Stimulated activated naive CD8-positive, alpha-beta T cell treated with anti-CD3 and anti-CD28 coated beads, Interleukin-15, amount 100 ng/mL, for 72 hours (primary cell): ENCODE measurements at places on chromosomes 1 and 21.
A peak's percentile ranks its signal among the peaks of the same experiment; 100 is the strongest.

- DNase-seq = no peak
Measured at GRCh38 chr1:28439320-28439719, 66.5 kb upstream of the RCC1 start.

DNA sequence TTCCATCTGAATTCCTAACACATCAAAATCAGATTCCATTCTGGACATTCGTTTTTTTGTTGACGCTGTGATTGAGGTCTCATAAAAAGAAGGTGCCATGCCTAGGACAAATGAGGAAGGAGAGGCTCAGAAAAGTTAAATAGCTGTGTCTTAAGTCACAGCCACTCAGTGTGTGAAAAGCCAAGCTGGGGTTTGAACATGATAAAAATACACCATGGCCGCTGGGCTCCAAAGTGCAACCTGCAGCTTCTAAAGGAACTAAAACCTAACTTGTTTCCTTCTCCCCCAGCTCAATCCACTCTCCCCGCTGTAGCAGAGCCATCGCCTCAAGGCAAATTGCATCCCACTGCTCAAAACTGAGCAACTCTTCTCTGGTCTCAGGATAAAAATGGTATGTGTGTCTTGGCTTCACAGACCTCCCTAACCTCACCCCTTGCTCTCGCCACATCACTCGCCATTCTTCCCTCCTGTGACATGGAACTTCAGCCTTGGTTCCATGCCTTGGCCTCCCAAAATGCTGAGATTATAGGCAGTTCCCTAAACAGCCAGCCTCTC lies 22.1 kb upstream of the FAM20B start:
- DNase-seq = no peak

GRCh38 chr1:205774198-205775014 lies 876 bp downstream of the RAB29 start:
- peak; percentile 84 for DNase-seq

DNA sequence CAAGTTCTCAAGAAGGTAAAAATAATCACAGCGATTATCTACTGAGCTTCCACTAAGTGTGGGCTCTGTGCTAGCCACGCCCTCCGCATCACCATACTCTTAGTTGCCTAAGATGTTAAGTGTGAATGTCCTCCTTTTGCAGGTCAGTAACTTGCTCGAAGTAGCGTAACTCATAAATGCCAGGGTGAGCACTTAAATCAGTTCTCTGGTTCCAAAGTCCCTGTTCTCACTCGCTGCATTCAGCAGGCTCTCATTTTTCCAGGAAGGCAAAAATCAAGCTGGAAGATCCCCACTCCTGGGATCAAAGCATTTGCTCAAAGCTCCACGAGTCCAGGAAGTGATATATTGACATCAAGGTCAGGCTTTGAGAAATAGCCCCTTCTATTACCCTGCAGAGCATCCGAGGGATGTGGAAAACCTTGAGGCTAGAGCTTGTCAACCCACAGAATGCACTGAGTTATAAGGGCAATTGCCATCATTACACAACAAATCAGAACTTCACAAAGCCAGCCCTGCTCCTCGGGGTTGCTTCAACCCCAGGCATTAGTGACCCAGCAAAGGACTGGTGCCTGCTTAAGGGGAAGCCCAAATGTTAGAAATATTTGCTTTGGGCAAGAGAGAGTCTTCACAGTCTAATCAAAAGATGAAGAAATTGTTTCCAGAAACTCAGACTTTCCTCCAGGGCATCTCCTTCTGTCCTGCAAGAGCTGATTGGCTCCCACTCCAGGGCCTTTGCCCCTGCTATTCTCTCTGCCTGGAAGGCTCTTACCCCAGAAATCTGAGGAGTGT lies 19.5 kb downstream of the SLC30A1 start:
- DNase-seq = no peak

- DNase-seq = no peak
Measured at GRCh38 chr1:2495546-2495945, 19.5 kb downstream of the PLCH2 start.

DNA sequence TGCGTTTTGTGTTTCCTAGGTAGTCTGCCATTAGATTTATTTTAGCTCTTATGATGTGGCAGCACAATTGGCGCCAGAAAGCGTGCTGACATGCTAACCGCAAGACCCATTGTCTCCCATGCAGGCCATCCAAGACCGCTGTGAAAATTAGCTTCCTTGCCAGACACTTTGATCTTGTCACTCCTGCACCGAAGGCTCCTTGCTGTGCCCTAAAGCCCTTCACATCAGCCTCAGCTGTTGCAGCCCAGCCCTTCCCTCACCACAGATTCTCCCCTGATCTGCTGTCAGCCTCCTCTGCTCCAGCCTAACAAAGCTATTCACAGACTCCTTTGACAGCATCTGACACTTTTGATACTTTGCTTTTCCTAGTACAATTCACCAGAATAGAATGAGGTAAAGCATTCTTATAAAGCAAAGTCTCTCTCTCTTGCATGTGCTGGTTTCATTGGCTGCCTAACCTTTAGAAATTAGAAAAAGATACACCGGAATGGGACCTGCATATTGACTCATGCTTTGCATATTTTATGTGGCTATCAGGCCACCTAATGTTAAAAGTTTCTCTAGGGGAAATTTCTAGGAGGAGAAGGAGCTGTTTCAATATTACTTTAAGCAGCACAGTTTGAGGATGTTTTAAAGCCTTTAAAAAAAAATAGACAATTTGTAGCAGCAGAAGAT lies 280.3 kb upstream of the FMN2 start:
- DNase-seq = no peak

DNA sequence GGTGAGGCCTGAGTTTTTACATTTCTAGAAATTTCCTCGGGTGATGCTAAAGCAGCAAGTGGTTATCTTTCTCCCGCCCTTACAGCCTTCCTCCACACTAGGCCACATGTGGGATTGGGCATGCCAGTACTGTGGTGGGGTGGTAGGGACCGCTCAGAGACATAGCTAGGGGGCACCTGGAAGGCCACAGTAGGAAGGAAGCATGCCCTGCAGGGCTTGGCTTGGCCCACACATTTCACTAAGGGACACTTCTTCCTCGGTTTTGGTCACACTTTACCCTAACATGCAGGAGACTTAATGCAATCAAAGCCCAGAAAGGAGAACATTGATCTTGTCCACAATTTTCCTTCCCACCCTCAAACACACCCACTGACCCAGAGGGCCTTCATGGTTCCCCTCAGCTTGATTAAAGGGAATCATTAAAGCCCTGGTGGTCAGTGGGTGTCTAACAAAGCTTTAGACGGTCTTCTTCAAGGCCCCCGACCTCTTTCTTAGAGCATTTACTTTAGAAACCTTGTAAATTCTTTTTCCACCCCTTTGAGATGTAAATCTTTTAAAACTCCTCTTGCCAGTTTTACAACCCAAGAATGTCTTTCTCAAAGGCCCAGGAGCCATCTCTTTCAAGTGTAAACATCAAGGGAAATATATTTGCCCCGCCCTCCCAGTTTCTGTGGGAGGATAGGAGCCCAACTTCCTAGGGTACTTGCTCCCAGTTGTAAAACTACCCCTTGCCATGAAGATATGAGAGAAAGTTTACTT lies 246.4 kb upstream of the PTBP2 start:
- no peak for DNase-seq

GRCh38 chr1:85451236-85451830 lies 13.6 kb downstream of the DDAH1 start:
- no peak for DNase-seq

- no peak for DNase-seq
Measured at GRCh38 chr21:16794950-16795349, 717.9 kb upstream of the CXADR start.

DNA sequence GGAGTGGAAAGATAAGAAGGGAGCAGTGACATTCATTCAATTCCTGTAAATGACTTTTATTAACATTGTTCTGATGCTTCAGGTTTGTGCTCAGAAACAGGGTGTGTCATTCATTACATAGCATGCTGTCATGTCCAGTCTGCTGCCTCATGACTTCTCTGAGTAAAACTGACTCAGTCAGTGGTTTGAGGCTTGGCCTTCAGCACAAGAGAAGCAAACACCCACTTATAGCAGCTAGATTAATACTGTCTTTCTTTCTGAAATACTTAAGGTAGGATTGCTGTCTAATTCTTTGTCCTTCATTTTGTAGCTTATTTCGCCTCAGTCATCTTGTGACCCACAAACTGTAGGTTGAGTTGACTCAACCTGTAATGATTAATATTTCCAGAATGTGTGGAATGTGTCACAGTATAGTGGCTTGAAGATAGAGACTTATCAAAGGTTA lies 32.9 kb downstream of the RASAL2 start:
- DNase-seq = no peak

- no peak for DNase-seq
Measured at GRCh38 chr1:64743954-64744491, 852 bp upstream of the RAVER2 start.

DNA sequence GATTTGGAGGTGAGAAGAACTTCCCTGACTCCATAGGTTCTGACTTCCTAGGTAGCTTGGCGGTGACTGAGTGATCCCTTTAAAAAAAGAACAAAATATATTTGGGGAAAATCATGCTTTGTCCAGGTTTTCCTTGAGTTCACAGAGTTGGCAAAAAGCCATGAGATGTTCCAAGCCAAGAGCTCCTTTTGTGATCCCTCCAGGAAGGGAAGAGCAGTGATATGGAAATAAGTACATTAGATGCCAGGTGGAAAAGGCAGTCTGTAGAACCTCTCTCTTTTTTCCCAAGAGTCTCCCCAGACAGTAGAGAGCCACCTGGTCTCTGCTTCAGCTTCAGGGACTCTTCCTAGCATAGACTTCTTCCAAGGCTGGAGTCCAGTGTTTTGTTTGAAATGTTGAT lies 10.2 kb downstream of the TLCD4 start:
- DNase-seq = no peak

DNA sequence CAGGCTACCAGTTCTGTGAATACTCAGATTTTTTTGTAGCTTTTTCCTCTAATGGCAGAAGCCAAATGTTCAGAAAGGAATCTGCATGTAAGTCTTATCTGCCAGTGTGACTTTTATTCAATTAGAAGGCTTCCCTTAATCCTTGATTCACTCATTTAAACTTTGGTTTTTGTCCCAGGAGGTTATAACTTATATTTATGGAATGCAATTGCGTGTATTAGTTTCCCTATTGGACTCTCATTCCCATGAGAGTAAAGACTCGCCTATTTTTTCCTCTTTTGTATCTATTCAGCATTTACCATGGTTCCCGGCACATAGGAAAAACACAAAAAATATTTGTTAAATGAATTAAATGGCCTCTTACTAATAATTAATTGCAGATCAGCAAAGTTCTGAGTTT lies 3.5 kb downstream of the NTMT2 start:
- DNase-seq = no peak

- DNase-seq = no peak
Measured at GRCh38 chr1:24584171-24584647, 28.3 kb downstream of the NCMAP start.
